ENCODE measurements at places on chromosomes 3 and 15. TPM values are rescaled to one million over a fixed set of nuclear protein-coding genes. Genes with fewer than 3 reads are reported as not detected.

- DNase-seq: no peak
Observed at GRCh38 chr3:159948429-159949144, 40.0 kb upstream of the IL12A start.

DNA sequence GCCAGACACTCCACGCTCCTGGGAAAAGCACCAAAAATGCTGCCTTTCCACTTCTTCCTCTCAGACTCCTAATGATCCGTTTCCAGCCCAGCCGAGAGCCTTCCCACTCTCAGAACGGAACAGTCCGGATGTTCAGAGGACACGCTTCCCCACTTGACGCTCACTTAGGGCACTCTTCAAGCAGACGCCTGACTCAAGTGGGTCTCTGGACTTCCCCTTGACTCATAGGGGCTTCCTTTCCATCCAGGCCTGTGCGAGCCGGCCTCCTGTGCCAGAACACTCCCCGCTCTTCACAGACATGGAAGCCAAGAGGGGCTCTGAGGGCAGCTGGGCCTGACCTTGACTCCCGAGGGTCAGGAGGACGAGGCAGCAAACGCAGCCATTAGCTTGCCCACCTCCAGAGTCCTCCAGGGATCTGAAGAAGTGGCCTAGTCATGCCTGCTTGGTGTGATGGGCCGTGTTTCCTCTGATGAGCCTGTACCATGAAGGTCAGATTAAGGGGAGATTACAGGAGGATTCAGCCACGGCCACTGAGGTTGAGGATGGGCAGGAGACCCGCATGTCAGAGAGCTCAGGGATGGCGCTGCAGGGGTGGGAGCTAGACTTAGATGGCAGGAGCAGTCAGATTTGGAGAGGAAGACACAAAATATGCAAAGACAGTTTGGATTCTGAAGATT, 114.7 kb upstream of the TLE3 start:
- no peak for DNase-seq

DNA sequence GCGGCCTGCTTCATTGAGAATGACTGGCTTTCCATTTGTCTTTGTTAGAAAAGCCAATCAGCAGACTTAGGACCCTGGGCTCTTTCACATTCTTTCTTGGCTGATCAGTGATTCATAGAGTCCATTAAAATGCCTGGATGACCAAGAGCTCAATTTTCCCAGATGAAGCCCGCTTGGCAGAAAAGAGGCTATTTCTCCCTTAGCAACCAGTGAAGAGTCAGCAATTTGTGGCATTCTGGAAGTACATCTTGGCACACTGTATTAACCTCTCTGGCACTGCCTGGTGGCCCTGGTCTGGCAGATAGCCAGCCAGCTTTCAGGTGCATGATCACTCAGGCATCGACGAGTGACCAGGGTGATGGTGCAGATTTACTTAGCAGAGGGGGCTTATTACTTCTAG, 145.7 kb upstream of the PLAAT1 start:
- DNase-seq: peak; percentile 11

- no peak for DNase-seq
Observed at GRCh38 chr15:45331972-45332371, 46.4 kb downstream of the GATM start.

GRCh38 chr3:169497567-169498257, 165.8 kb downstream of the MECOM start:
- DNase-seq: no peak

DNA sequence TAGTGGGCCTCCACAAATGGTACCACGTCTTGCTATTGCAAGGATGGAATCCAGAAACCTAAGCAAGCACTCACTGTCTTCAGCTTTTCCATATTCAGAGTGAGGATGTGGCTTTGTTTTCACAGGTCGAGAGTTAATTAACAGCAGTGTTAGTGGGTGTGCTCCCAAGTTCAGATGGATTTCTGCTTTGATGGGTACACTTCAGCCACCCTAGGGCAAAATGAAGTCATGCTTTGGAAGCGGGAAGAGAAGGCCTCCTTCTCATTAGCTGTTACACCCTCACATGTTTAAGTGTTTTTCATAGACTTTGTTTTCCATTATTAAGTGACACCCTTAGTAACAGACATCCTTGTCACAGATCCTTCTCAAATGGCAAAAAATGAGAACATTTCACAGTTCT, 36.3 kb upstream of the DYNC1LI1 start:
- no peak for DNase-seq

- DNase-seq: no peak
Observed at GRCh38 chr3:35224565-35225295, 414.6 kb upstream of the ARPP21 start.

- no peak for DNase-seq
Observed at GRCh38 chr3:39879581-39879980, 70.2 kb downstream of the MYRIP start.

GRCh38 chr15:89656116-89656815, 999 bp upstream of the KIF7 start:
- DNase-seq: no peak

GRCh38 chr15:79987569-79987955, 16.6 kb upstream of the BCL2A1 start:
- DNase-seq: no peak

DNA sequence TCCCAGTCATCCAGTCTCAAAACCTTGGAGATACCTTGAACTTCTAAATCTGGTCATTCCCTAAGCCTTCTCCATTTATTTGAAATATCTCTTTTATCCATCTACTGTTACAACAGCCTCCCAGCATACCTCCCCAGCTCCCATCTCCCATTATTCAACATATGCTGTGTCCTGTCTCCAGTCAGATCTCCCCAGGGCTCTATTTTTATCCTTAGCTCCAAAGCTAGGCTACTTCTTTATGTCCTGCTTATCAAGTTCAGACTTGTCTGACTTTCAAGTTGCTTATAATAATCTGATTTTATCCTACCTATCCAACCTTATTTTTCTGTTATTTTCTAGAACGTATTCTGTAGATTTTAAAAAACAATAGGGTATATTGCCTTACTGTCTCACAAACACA, 44.2 kb downstream of the IQGAP1 start:
- no peak for DNase-seq

- DNase-seq: peak; percentile 86
Observed at GRCh38 chr3:32238453-32239306, at the start of gene CMTM8. TSS of gene CMTM8 (plus strand) at chr3:32238680. CDS start at chr3:32238973, 293 bp downstream.

DNA sequence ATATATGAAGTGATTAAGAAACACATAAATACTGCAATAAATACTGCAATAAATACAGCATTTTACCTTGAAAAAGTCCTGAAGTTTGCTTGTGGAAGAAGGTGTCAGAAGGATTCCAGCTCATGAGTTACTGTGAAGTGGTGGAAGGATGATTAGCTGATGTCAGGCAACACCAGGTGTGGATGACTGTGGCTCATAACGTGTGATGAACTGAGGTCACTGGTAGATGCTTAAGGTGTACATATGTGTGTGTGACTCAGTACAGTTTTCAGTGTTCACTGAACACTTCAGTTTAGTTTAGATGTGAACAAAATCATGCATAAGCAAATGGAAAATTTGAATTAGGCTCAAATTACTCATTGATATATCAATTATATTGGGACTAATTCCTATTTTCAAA, 1045.0 kb downstream of the NTRK3 start:
- DNase-seq: no peak

DNA sequence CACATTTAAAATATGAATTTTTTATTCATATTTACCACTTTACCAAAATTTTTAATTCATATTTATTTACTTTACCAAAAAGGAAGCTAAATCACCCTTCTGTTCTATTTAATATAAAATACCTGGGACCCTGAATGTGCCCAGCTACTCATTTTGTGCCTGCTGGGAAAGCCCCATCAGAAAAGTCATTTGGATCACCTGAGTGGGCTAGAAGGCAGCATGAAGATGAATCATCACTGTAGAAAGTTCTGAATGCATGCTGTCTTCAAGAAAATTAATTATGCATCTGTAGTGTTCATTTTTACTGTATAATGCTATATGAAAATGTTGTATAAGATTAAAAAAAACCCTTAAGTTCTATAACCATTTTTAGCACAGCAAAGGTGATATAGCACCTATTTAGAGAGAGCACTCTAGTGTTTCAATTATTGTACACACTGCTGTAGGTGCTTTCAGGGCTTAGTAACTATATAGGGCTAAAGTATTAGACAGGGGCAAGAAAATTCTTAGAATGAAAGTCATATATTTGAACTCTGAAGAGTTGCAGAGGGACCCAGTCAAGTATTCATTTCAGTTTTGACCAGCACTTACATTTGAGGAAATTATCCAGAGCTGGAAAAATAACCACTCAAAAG, 175.1 kb downstream of the NFKBIZ start:
- DNase-seq: no peak

GRCh38 chr3:178618197-178618596, 82.0 kb downstream of the KCNMB2 start:
- no peak for DNase-seq

GRCh38 chr3:148389916-148390315, 307.8 kb upstream of the AGTR1 start:
- no peak for DNase-seq

DNA sequence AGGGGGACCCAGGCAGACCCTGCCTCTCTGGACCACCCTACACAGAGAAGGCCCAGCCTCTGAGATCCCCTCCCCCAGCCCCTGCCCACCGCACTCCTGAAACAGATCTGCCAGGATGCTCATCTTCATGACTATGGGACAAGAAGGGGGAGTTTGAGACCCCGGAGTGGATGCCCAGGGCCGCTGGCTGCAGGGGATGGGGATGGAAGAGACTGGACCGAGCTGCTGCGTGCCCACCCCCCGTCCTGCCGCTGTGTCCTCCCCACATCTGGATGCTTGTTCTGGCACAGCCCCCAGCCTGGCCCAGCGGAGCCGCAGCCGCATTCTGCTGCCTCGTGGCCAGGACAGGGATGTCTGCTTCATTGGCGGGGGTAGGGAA, 30.3 kb upstream of the SEMA3F start:
- peak; percentile 40 for DNase-seq

- DNase-seq: no peak
Observed at GRCh38 chr3:100540791-100541334, 48.4 kb downstream of the TMEM45A start.

DNA sequence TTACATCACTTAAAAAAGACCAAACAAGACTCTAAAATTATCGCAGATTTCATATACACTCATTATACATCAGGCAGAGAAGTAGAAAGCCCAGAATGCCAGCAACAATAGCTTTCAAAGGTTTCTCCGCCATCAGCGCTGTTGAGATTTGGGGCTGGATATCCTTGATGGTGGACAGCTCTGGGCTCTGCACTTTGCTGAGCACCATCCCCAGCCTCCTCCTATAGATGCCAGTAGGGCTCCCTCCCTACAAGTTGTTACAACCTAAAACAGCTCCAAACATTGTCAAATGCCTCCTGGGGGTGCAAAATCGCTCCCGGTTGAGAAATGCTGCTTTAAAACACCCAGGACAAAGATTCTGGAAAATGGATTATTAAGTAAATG, 73.5 kb downstream of the ATP10A start:
- no peak for DNase-seq

- peak; percentile 65 for DNase-seq
Observed at GRCh38 chr3:124886168-124887056, 753 bp downstream of the ITGB5 start.

GRCh38 chr15:39250460-39251186, 330.3 kb upstream of the THBS1 start:
- DNase-seq: no peak

DNA sequence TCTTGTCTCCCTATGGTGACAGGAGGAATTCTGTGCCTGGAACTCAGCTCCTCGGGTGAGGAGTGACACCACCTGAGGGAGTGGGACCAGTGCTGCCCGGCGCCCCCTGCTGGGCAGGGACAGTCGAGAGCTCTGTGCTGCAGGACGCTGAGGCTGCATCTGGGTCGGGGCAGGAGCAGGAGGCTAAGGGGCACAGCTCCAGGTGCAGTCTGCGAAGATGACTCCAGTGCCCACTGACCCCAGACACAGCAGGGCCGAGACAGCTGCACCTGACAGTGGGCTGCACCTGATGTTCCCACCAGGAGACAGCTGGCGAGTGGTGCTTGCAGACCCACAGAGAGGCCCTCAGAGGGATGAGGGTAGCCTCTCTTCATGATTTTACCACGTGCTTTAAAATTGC, 152.9 kb downstream of the ATP10A start:
- peak; percentile 47 for DNase-seq

GRCh38 chr15:64089543-64090280, 3.9 kb downstream of the CIAO2A start:
- DNase-seq: no peak

DNA sequence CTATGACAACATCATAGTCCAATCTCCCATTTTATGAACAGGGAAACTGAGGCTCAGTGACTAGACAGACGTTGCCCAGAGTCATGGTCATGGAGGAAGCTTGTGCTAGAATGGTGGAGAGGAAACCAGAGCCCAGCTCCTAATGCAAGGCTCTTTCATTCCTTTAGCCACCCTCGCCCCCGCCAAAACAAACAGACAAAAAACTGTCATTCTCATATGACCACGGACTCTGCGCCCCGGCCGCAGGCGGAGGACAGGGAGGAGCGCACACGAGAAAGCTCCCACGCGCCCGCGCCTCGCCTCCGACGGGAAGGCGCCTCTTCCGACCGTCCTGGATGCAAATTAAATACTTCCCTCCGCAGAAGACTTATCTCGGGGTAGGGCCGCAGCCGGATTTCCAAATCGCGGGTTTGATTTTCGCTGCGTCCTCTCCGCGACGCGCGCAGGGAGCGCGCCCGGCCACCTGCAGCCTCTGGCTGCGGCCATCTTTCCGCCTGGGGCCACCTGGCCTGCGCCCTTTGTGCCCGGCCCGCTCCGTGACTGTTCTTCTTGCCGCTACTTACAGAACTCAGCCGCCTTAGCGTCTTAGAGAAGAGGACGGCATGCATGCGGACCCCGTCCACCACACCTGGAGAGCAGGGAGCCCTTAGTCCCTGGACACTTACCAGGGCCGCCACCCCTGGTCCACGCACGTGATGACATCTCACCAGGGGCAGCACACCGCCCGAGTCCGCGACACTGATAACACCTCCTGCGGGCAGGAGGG, 670 bp upstream of the ATP13A3 start:
- no peak for DNase-seq

- DNase-seq: no peak
Observed at GRCh38 chr15:51006336-51006985, 88.2 kb downstream of the TNFAIP8L3 start.

- peak; percentile 76 for DNase-seq
Observed at GRCh38 chr15:92638291-92638708, 17.3 kb downstream of the FAM174B start.

- DNase-seq: no peak
Observed at GRCh38 chr15:62439543-62440016, 274.5 kb upstream of the C2CD4B start.

- DNase-seq: no peak
Observed at GRCh38 chr15:62287066-62287857, 122.2 kb upstream of the C2CD4B start.

The LRRC15 gene
- polyA plus RNA-seq: 0.09 TPM

The SLC38A3 gene
- 4.2 TPM for polyA plus RNA-seq

The PAK6 gene
- 8.1 TPM for polyA plus RNA-seq

The PP2D1 gene
- polyA plus RNA-seq: not detected

The AMT gene
- 44.1 TPM for polyA plus RNA-seq

The TAGLN3 gene
- polyA plus RNA-seq: 5.7 TPM

The SORD gene
- 83.0 TPM for polyA plus RNA-seq

The RARRES1 gene
- polyA plus RNA-seq: 10.3 TPM

The KNG1 gene
- 710 TPM for polyA plus RNA-seq

Data from kidney (tissue), 22 donors.